ENCODE measurements at places on chromosomes 7 and 10.

GRCh38 chr7:71706597-71706975 is 574.6 kb downstream of the GALNT17 start:
- no peak for DNase-seq

DNA sequence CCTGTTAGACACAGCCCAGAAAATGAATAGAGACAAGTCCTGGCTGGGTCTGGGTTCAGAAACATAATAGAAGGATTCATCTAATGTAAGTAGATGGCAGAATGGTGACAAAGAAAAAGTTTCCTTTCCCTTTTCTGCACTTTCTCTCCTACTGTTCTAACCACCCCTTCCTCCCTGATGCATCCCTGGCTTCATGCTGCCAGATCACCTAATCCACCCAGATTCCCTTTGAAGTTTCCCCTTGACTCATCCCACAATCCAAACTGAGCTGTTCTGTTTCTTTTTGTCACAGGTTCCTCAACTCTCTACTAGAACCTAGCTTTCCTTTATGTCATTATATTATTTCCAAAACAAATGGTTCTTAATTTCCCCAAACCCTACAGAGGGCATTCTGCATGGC is 1.1 kb upstream of the MACC1 start:
- no peak for DNase-seq

GRCh38 chr7:47149971-47150370 is 431.9 kb downstream of the TNS3 start:
- no peak for DNase-seq

GRCh38 chr7:84663224-84663623 is 468.6 kb upstream of the SEMA3A start:
- no peak for DNase-seq

DNA sequence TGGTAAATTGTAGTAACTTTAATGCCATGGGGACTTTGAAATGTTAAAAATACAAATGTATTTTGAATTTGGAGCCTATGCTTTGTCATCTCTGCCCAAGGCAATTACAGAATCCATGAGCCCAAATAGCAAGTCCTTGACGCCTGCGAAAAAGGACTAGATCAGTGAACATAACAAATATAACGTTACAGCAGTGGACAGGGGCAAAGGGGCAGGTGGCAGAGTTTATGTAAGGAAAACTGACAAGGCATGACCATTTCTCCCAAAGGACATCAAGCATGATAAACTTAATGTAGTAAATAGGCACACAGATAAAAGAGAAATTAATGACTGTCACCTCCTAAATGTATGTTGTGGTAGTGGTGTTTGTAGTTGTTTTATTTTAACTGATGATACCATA is 297.1 kb downstream of the LRRTM3 start:
- DNase-seq, result no peak

DNA sequence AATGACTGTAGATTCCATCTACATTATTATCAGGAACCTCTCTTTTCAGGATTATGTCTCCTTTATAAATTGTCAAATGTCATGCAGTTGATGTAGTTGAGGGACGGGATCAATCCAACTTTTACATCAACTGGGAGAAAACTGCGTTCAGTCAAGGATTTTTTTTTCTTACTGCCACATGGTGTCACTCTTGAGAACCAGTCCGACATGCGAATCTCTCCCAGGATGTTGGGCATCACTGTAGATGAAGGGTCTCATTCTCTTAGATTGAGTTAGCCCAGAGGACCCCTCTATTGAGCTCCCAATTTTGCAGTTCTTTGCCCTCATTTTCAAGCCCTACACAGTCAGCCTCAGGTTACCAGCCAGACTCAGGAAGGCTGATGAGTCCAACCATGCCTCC is 120.3 kb upstream of the PTPRZ1 start:
- DNase-seq, result peak; percentile 5

- no peak for DNase-seq
These were observed 173.5 kb downstream of the BAMBI start for GRCh38 chr10:28850784-28851183.

DNA sequence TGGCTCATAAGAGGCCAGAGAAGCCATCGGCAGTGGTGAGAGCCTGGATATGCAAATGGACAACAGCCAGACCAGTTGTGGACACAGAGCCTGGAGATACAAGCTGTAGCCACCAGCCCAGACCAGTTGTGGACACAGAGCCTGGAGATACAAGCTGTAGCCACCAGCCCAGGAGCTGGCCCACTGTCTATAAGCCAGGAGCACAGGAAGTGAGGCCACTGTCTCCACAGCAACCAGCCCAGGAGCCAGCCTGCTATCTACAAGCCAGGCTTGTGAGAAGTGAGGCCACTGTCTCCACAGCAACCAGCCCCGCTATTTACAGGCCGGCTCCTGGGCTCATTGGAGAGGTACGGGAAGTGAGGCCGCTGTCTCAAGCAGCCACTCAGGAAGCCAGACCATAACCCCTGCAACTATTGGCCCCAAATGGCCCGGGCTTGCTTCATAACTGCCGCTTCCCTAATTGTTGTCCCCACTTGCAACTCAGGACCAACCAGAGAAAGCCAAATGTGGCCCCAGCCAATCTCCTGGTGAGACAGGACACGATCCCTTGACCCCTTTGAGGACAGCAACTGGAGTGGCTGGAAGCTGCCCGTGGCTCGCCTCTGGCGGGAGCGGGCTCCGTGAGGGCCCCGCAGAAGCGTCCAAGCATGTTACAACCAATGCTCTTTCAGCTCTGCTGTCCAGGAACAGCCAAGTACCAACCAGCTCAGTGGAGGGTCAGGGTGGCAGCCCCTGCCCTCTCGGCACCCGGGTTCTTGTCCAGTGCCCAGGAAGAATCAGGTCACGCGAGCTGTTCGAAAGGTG is 44.1 kb upstream of the CNPY1 start:
- no peak for DNase-seq

- no peak for DNase-seq
These were observed 181.4 kb downstream of the CUX1 start for GRCh38 chr7:101998906-101999240.

- DNase-seq, result no peak
These were observed 99.0 kb downstream of the CAMK1D start for GRCh38 chr10:12448340-12448728.

DNA sequence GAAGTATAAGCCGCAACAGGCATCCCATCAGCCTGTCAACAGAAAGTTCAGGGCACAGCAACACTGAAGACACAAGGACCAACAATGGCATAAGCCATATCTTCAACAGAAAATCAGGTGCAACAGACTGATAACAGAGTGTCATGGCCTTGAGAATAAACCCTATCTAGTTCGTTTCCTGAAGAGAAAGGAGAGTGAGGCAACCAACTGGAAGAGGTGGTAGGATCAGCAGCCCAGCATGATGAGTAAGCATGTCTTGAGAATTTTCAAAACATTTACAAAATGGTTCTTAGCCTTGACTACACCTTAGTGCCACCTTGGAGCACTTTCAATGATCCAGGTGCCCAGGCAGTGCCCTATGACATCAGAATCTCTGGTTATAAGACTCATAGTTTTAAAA is 290.2 kb upstream of the SEMA3C start:
- no peak for DNase-seq

GRCh38 chr10:76422769-76423168 is 991.3 kb downstream of the LRMDA start:
- no peak for DNase-seq

DNA sequence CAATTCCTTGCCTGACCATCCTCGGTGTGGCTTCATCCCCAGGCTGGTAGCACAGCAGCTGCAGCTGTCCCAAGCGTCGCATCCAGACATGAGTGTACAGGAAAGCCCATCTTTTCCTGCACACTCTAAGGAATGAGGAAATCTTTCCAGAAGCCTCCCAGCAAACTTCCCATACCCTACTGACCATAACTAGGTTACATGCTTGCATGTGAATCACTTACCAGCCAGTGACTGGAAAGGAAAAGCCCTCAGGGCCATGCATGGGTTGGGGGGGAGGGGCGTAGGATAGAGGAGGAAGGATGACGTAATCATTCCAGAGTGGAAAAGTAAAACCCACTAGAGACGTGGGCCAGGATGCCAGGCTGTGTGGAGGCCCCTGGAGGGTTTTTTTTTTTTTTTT is 18.9 kb upstream of the ZNF212 start:
- DNase-seq, result peak; percentile 9

- DNase-seq, result no peak
These were observed 177.8 kb downstream of the PIP4K2A start for GRCh38 chr10:22536620-22537019.

DNA sequence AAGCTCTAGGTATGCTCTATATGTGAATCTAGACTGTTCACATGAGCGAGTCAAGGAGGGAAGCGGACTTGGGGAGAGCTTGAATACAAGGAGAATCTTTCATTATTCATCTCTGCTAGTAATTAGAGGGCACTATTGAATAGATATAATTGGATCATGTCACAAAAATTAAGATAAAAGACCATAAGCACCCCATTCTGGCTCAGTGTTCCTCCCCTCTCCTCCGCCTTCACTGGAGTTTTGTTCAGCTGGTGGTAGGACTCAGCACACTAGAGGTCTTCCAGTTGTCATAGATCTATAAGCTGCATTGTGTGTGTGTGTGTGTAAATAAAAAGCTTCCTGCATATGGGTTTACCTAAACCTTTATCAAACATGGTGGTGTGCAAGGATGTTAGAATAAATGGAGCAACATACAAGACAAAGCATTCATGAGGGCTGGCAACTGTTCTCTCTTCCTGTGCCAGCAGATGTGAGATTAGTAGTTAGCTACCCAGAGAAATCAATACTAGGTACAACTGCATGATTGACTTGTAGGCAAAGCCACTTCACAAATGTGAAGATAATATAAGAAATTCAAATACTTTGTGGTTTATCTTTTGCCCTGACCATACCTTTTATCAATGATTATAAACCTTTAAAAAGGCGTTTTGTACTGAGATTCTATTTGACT is 142.6 kb downstream of the CREB5 start:
- DNase-seq, result no peak

Data from fibroblast of skin of left quadriceps (primary cell).